ENCODE measurements at places on chromosomes 13 and 19.

- peak; percentile 17 for DNase-seq
Measured at GRCh38 chr13:97976610-97977521, 23.4 kb downstream of the IPO5 start.

GRCh38 chr13:59681636-59682311 is 482.0 kb downstream of the DIAPH3 start:
- no peak for DNase-seq

DNA sequence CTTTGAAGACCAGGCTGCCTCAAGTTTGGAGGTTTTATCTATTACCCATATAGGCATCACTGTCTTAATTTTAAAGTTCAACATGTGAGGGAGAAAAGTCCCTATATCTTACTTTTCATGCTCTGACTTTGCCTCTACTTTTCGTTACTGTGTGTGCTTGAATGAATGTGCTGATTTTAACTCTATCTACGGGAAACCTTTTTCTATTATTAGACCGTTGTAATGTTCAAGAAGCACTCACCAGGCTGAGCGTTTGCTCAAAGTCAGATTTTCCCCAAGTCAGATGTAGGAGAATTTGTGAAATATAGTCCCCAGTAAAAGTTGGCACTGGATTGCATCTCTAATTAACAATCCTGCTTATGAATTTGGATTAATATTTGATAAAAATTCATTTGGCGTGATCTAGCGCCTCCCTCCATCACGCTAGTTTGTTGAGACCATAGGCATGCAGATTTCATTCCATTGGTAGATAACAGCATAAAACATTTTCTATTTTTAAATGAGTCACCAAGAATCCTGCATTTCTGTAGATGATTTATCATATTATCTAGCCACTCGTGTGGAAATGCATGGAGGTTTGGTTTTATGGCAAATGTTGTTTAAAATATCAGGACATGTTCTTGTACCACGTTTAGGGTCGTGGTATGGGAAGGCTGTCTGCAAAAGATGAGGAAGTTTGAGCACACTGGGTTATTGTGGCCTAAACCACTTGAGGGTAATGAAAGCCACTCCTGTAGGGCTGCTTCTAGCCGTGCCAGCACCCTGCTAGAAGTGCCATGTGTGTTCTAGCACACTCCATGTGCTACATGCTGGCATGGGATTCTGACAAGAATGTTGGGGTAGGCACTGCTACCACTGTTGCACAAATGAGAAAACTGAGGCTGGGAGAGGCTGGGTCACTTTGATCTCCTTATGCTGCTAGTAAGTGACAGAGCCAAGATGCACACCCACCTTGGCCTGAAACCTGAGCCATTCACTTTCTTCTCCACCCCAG is 179.4 kb downstream of the FGF9 start:
- DNase-seq: no peak

DNA sequence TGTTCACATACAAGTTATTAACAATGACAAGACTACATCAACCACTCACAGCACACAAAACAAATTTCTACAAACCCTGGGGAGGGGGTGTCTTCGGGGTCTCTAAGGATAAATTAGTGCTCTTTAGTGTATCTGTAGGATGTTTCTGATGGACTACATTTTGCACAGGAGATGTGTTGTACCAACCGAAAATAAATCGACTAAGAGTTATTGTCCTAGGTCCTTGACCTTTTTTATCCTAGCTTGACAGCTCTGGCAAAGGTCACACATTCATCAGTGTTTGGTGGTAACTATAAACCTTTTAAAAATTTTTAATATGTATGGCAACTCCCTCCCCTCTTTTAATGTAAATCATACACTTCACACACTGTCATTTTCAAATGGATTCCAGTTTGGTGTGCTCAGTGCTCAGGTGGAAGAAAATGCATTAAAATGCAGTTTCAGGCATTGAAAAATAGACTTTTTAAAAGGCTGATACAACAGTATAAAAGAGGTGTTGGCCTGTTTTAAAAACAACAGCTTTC is 7.7 kb downstream of the ZIC5 start:
- no peak for DNase-seq

GRCh38 chr13:34884366-34884765 is 57.7 kb upstream of the NBEA start:
- DNase-seq: no peak

DNA sequence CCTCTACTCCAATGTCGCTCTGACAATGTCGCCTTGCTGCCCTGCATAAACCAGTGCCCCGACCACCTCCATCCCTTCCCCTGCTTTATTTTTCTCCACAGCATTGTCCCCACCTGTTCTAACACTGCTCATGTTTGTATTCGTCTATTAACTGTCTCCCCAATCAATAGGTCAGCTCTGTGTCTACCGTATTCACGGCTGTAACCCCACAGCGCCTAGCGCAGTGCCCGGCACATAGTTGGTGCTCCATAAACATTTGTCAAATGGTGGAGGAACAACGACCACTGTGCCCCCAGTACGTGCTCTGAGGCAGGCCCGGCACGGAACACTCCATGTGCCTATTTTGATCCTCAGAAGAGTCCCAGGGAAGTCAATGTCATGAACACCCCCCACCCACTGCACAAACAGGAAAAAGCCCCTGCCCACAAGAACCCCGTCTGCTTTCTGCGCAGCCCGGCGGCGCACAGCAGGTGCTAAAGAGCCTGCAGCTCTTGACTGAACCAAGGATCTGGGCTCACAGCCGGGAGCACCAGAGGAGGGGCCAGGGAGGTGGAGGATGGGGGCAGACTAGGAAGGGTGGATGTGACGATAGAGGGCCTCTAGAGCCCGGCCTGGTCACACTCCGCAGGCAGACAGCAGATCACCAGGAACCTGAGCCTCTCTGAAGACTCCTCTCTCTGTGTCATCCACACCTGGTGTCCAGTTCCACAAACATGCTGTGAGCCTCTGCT is 1.8 kb upstream of the CEACAM16 start:
- DNase-seq: no peak

DNA sequence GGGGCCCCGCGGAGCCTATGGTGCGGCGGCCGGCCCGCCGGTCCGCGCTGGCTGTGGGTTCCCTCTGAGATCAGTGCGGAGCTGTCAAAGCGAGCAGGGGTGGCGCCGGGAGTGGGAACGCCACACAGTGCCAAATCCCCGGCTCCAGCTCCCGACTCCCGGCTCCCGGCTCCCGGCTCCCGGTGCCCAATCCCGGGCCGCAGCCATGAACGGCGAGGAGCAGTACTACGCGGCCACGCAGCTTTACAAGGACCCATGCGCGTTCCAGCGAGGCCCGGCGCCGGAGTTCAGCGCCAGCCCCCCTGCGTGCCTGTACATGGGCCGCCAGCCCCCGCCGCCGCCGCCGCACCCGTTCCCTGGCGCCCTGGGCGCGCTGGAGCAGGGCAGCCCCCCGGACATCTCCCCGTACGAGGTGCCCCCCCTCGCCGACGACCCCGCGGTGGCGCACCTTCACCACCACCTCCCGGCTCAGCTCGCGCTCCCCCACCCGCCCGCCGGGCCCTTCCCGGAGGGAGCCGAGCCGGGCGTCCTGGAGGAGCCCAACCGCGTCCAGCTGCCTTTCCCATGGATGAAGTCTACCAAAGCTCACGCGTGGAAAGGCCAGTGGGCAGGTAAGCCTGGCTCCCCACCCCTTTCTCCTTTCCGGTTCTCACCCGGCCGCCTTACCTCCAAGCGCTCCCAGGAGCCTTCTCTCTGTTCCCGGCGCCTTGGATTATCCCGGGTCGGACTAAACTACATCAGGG is at the start of gene PDX1:
Gene PDX1 (plus strand): TSS at position 67 of the 743 bp plus-strand sequence. CDS start 139 bp downstream, at position 206.
- DNase-seq: peak; percentile 13

Data from fibroblast of skin of right quadriceps (primary cell).